Stimulated activated CD4-positive, alpha-beta T cell treated with anti-CD3 and anti-CD28 coated beads, Interleukin-15, amount 100 ng/mL, for 1 hour (primary cell): ENCODE measurements at places on chromosomes 2 and 18.

GRCh38 chr2:152580714-152581113 lies 136.5 kb downstream of the PRPF40A start:
- DNase-seq = no peak

DNA sequence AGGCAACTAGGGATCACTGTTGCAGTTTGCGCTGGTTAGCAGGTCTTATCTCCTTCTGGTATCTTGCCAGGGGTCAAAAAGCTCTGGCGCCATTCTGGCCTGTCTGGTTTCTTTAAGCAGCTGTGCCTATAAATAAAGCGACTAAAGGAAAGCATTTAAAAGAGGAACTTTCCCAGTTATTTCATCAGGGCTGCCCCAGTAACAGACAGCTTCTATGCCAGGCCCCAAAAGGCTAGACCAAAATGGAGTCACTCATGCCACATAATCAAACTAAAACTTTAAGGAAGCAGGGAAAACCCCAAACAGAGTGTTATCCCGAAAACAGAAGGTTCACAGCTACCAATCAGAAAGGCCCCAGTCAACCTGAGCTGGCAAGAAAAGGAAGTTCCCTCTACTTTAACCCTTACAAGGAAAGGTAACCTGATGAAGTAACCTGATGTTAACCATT lies 41.2 kb upstream of the HNRNPA3 start:
- DNase-seq = no peak

- DNase-seq = no peak
Measured at GRCh38 chr2:218881744-218882460, 1.2 kb downstream of the WNT10A start.

DNA sequence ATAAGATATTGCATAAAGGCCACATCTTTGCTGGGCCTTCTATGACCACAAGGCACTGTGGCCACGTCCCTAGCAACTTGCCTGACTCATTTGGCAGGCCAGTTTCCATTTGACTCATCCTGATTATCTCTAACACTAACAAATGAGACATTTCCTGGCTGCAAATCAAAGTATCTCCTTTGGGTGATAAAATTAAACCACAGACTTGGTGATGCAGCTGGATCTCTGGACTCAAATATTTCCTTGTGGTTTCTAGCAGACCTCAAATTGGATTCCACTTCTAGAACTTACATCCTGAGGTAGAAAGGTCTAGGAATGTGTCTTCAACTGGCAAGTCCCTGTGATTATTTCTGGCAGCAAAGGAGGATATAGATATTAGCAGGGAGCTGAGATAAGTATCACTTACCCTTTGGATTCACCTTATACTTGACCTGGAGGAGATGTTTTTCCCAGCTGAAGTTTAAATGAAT lies 167.9 kb upstream of the NXPH2 start:
- no peak for DNase-seq

DNA sequence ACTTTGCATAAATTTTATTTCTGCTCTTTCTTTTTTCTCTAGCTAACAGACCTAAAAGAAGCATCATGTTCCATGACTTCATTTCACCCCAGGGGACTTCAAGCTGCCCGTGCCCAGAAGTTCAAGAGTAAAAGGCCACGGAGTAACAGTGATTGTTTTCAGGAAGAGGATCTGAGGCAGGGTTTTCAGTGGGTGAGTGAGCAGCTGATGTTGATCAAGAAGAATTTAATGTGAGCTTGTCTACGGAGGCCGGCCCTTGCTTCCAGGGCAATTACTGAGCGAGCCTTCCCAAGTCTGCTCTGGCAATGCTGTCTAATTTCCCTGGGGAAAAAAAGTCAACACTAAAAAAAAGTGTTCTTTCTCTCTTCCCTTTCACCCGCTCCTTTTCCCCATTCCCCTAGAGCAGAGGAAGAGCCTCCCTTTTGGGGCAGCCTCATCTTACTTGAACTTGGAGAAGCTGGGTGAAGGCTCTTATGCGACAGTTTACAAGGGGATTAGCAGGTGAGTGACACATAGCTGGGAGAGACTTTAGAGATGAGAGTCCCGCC lies 1.2 kb downstream of the CDK15 start:
- no peak for DNase-seq
